ENCODE measurements at places on chromosomes 5 and 9.

GRCh38 chr5:178341851-178342140 is 109.2 kb upstream of the PHYKPL start:
- no peak for DNase-seq

DNA sequence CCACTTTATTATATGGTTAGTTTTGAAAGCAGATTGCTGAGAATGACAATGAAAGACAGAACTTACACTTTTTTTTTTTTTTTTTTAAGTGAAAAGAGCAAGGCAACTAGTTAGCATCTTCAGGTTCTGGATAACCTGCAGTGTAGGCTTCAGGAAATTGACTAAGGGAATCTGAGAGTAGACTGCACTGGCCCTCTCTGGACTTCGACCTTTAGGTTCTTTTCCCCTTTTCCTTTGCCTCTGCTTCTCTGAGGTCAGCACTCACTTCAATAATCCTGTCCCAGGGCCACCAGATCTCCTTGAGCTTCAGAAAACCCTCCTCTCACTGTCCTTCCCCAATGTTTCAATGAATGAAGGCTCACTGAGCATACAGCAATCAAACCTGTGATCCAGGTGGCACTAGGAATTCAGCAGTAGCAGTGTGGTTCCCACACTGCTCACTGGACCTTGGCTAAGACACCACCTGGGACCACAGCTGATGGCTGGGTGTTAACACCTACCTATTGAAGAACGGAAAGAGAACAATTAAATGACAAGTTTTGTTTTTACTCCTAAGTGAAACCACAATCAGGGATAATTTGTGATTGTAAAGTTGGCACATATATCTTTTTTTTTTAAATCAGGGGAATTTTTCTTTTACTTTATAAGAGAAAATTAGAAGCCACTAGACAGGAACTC is 85.8 kb upstream of the IL6ST start:
- DNase-seq, result no peak

- DNase-seq, result peak; percentile 77
Observed at GRCh38 chr9:134698587-134699342, 57.2 kb downstream of the COL5A1 start.

- DNase-seq, result no peak
Observed at GRCh38 chr5:172473427-172473826, 19.1 kb upstream of the SH3PXD2B start.

DNA sequence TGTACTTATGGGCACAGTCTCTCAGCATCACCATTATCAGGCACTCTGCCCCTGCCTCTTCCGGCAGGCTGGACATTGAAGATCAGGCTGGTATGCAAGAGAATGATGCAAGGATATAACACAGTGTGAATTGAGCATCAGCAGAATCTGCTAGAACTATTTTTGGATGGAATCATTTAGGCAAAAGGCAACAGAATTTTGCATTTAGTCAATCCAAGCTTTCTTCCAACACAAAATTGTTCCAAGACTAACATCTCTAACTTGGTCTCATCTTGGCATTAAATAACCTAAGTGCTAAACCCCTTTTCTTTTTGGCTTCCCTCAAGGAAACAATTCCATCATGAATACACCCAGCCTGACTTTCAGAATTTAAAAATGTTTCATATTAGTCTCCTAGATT is 339.9 kb downstream of the PRELID2 start:
- no peak for DNase-seq

- no peak for DNase-seq
Observed at GRCh38 chr5:94017579-94017978, 276.2 kb upstream of the POU5F2 start.

DNA sequence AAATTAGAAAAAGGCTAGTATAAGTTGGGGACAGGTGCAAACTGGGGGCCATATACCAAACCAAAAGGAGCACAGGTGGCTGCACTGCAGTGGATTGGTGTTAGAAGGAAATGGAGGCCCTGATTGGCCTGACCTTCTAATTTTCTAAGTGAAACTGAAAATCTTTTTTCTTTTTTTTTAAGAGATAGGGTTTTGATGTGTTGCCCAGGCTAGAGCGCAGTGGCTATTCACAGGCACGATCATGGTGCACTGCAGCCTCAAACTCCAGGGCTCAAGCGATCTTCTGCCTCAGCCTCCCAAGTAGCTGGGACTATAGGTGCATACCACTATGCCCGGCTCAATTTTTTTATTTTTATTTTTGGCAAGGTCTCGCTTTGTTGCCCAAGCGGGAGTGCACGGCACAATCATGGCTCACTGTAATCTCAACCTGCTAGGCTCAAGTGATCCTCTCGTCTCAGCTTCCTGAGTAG is 9.8 kb upstream of the CCDC69 start:
- no peak for DNase-seq

DNA sequence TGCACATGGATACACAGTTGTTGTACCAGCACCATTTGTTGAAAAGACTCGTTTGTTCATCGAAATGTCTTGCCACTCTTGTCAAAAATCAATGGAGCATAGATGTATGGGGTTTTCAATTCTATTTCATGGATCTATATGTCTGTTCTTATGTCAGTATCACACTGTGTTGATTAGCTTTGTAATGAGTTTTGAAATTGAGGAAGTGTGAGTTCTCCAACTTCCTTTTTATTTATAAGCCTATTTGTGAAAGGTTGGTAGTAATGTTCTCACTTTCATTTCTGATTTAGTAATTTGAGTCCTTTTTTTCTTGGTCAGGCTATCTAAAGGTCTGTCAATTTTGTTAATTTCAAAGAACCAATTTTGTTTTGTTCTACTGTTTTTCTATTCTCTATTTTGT is 26.1 kb downstream of the ZNF510 start:
- no peak for DNase-seq

GRCh38 chr5:120697147-120697546 is 233.0 kb downstream of the PRR16 start:
- no peak for DNase-seq

DNA sequence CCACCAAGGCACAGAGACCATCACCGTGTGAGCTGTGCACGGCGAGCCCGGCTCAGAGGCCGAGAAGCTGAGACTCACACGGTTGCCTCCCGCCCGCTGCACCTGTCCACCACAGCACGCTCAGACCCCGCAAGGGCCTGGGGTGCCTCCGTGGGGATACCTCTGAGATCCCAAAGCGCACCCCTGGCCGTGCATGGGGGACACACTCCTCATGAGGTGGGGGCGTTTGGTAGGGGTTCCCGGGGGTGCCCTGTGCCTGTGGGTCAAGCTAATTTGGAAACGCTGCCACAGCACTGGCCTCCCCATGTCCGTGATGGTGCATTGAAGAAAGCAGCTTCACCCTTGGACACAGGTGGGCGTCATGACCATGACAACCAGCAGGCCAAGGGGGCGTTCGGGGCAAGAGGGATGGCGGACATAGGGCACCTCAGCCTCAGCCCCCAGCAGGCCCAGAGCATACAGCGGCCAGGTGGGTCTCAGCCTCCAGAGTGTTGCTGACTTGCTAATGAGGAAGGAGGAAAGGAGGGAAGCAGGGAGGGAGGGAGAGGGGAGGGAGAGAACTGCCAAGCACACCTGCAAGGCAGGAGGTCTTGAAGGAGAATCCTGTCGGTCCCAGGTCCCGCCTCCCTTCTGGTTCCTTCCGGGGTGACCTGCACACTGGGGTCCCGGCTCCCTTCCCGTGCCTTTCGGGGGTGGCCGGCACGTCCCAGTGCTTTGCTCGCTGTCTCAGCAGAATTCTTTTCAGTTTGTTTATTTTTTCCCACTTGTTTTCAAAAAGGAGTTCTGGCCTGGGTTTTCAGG is 34.7 kb downstream of the GLT6D1 start:
- no peak for DNase-seq

DNA sequence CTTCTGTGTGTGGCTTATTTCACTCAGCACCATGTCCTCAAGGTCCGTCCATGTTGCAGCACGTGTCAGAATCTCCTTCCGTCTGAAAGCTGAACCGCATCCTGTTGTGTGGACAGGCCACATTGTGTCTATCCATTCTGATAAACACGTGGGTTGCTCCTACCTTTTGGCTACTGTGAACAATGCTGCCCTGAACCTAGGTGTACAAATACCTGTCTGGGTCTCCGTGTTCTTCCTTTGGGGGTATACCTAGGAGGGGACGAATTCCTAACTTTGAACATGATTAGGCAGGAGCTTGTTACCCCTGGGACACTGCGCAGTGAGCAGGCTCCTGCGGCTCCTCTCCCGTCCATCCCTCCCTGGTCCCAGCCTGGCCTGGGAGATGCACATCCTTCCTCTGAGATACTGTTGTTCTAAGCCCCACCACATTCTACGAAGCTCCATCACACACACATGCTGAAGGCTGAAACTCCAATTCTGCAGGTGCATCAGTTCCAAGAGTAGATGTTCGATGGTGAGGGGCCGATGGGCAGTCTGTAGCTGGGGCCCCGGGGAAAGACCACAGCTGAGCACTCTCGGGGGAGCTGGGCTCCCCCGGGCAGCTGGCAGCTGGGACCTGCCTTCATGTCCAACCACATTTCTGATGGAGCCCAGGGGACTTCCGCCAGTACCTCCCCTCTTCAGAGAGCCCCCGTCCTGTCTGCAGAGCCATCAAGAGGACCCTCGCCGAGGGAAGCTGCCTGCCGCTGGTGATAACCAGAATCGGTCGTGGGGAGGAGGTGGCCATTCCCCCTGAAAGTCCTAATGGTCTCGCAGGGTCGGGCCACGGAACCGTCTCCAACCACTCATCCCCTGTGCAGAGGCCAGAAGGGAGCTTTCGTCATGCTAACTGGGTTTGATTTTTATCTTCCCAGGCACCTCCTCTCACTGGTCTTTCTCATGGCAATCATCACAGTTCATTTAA is 120.9 kb downstream of the COL23A1 start:
- peak; percentile 24 for DNase-seq

DNA sequence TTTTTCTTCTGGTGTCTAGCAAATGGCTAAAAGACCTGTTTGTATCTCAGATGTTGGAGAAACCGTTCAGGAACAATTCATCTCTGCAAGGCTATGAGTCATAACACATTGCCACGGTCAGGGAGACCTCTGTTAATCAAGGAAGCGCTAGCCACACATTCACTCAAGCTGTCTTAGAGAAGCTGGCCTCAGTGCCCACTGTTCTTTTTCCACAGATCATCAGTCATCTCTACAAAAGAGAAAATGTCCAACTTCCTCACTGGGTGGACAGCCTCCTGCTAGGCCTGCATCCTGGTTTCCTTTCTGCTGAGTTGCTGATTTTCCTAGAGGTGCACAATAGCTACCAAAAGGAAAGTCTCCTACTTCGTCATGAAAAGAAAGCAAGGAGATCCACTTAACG is 360.5 kb downstream of the BNC2 start:
- DNase-seq, result no peak

DNA sequence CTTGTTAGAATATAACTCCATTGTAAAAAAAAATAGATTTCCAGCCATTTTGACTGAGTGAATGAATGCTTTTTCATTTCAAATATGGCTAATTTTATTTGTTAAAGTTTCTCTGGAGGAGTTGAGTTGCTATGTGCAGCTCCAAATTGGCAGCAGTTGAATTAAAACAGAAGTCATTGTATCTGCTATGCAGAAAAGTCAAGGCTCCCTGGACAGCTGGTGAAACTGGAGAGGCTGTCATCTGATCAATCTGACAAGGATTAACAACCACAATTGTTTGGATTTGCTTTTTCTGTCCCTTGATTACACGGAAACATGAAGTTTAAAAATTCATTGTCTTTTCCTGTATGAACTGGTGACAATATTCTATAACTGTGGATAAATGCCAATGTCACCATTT is 713.9 kb downstream of the EFNA5 start:
- no peak for DNase-seq

- DNase-seq, result no peak
Observed at GRCh38 chr5:3510642-3511417, 84.8 kb upstream of the IRX1 start.

DNA sequence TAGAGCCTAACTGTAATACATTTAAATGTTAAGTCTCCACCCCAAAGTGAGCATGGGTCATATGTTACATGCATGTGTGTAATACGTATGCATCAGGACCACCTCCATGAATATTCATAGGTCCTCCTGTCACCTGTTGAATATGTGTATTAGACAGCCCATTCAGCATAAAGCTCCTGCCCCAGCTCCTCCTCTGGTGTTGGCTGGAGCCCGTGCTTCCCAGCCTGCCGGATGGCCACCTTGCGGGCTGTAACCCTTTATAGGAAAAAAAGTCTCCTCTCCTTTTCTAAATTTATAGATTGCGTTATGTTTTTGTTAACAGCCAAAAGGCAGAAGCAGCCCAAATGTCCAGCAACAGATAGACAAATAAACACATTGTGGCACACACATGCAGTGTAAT is 299.5 kb downstream of the MED10 start:
- no peak for DNase-seq

- no peak for DNase-seq
Observed at GRCh38 chr9:87890837-87891236, 8.2 kb downstream of the SPATA31E1 start.

DNA sequence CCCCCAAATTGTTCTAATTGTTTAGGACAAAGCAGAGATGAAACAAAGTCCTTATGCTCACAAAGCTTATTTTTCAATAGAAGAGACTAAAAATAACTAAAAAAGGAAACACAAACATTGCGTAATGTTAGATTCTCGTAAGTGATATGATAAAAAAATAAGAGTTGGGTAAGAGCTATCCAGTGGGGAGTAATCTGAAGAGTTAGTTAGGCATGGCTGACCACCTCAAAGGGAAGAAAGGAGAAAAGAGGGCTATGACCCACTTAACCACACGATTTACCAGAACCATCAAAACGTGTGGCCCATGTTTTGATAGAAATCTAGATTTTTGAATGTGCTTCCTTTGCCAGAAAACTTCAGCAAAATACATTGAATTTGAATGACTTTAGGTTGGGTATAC is 1296.8 kb upstream of the NUDT12 start:
- DNase-seq, result no peak

DNA sequence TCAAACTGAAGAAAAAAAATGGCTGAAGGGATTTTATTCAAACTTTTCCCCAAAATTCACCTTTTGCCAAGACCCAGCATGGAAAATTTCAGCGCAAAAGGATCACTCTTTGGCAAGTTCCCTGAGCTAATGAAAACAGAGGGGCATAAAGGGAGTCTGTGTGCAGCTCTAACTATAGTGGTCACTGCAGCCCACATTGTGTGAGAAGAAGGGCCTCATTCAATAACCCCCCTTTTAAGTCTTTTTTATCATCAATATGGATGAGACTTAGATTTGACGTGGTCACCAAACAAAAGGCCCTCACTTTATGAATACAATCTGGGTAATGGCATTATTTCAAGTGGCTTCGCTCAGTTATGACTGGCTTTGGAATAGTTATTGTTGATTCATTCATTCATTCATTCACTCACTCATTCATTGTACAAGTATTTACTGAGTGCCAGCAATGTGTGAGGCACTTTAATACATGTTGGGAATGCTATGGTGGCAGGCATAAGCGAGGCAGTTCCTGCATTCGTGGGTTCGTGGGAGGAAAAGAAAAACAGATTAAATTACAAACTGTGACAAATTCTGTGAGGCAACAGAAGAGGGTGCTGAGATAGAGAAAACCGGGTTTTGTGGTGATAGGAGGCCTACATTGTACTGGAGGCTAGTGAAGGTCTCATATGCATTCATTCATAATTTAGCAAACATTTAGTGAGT is 145.7 kb upstream of the KLF4 start:
- DNase-seq, result no peak

DNA sequence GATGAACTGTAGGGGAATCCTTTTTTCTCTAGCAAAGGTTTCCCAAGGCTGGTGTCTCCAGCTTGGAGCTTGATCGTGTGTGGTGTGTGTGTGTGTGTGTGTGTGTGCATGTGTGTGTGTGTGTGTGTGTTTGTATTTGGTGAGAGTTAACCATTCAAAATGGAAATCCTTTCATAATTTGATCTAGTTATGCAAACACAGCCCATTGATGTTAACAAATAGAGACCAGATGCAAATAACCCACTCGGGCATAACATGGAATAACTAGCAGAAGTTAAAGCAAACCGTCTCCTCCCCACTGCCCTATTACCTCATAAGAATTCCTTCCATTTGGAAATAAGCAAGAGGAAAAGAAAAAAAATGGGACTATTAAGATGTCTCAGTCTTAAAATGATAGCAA is 24.9 kb upstream of the ZSWIM6 start:
- DNase-seq, result no peak
